Activated T-helper 17 cell treated with anti-CD3 and anti-CD28 coated beads, Interleukin-2, amount 50 U/mL, for 72 hours (primary cell): ENCODE measurements at places on chromosomes 11 and 22. TPM values are rescaled to one million over a fixed set of nuclear protein-coding genes. Genes with fewer than 3 reads are reported as not detected.

- no peak for ATAC-seq
These were observed 19.1 kb upstream of the OOSP1 start for GRCh38 chr11:59918987-59919589.

- ATAC-seq: no peak
These were observed 59.3 kb upstream of the TTC12 start for GRCh38 chr11:113255096-113255495.

DNA sequence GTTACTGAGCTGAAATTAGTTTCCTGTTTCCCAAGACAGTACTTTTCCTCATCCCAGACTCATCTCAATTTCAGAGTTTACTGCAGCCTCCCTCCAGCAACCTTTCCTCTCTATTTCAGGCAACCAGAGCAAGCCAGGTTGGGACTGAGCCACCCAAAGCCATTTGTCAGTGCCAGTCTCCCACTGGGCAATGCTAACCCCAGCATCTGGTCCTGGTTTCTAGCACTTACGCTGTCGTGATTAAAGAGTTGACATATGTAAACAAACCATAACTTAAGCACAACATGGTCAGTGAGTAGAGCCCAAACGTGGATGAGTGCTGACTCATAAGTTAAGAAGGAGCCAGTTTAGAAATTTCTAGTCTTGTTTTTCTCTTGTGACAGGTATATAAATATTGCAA is 119.6 kb upstream of the BLID start:
- no peak for ATAC-seq

- ATAC-seq: no peak
These were observed 14.9 kb downstream of the ARAP1 start for GRCh38 chr11:72737336-72737735.

DNA sequence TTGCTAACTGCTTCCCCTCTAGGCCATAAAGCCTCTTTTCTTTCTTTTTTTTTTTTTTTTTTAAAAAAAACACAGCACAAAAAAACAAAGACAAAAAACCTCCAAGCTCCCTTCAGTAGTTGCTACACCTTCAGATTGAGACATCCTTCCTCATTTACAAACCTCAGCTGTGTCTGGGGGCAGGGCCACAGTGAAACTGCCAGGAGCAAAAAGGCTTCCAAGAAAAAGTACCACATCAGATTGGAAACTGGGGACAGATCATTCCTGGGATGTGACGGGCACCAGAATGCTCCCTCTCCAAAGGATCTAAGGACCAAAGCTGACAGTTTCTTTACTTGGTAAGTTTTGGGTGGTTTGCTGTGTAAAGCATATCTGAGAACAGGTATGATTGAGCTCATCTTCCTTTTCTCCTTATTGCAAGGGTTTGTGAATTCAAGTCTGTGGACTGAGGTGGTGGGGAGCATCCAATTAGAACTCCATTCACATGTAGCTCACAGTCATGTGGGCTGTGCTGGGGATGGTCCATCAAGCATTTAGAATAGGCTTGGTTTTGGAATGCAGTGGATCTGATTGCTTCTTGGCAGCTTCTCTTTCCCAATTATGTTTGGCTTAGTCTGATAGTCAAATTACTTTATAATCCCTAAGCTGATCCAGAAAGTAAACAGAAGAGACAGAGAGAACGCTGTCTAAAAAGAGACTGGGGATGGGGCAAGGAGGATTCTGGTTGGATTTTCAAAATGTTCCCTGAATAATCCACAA is 705 bp downstream of the BBOX1 start:
- no peak for ATAC-seq

Gene CCDC116
- 0.37 TPM for total RNA-seq

Gene CEP126
- total RNA-seq: 0.97 TPM

DNA sequence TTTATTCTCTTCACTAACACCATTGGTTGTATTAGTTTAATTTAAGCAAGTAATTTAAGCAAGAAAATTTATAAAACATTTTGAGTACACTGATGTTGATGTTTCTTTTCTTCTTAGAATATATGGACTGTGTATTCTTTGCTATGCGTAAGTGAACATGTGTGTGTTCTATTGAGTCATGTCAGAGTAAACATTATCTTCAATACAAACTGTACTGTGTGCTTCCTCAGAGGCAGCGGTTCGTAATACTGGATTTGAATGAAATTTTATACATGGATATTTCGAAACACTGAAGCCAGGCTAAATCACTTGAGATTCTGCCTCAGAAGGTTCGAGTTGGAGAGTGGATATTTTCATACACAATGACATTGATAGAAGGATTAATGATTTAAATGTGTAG is 452.6 kb downstream of the LUZP2 start:
- no peak for ATAC-seq

Gene GALNT18
- 7.3 TPM for total RNA-seq

- ATAC-seq: no peak
These were observed 91.5 kb downstream of the ABTB2 start for GRCh38 chr11:34266090-34266912.

DNA sequence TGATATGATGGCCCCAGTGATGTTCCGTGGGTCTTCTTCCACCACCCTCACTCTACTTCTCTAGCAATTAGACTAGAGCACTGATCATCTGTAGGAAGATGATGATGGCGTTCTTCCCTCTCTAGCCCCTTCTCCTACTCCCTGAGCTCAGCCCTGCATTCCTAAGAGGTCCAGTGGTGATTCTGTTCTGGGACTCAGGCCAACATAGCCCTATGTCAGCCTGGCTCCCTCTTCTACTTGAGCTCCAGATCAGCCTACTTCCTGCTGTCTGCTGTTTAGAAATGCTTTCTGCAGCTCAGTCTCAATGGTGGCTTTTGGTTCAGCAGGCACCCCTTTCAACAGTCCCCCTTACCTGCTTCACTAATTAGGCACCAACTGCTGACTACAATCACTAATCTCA is 86.1 kb upstream of the ZBED5 start:
- ATAC-seq: no peak

GRCh38 chr22:24097961-24098391 is 83.3 kb upstream of the SUSD2 start:
- no peak for ATAC-seq

DNA sequence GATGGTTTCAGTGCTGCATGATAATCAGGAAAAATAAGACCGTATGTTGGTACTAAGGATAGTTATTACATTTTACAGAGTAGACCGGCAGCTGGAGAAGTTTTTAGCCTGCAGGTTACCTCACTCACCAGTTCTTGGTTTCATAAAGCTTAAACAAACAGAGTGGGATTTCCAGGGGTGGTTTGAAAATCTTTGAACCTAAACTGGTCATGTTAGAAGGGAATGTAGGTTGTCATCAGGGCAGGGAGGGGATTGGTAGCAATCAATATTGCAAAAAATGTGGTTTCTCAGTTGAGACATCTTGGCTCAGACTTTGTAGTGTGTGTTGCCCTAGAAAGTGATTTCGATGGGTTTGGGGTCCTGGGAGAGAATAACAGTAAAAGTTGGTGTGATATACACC is 17.5 kb downstream of the EXT2 start:
- no peak for ATAC-seq

Gene GGTLC3
- total RNA-seq: not detected

DNA sequence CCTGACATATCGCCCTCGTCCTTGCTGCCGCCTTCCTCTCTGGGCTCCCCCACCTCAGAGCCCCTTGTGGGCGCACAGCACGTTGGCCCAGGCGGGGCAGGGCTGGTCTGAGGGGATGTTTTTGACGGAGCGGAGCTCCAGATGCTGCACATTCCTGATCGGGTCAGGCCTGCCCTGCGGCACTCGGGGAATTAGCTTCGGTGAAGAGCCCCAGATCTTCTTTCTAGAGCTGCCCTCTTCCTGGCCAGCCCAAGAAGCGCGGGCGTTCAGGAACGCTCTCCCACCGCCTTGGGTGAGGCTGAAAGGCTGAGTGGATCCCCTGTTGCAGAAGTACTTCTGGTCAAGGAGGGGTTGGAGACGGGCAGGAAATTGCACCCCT is 12.1 kb downstream of the YPEL4 start:
- no peak for ATAC-seq

GRCh38 chr22:25942856-25943411 is 200.9 kb downstream of the MYO18B start:
- ATAC-seq: no peak

- ATAC-seq: no peak
These were observed 33.6 kb downstream of the OSBP start for GRCh38 chr11:59582006-59582405.

DNA sequence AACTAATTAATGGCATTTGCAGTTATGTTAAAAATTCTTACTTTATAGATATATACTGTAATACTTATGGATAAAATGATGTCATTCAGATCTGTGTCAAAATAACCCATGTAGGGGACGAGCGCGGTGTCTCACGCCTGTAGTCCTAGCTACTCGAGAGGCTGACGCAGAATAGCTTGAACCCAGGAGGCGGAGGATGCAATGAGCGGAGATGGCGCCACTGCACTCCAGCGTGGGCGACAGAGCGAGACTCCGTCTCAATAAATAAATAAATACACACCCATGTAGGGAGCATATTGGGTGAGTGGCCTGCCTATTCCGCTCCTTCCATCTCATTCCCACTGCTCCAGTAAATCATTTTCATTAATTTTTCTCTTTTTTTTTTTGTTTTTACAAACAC is 7.1 kb downstream of the SNU13 start:
- ATAC-seq: peak; percentile 56

DNA sequence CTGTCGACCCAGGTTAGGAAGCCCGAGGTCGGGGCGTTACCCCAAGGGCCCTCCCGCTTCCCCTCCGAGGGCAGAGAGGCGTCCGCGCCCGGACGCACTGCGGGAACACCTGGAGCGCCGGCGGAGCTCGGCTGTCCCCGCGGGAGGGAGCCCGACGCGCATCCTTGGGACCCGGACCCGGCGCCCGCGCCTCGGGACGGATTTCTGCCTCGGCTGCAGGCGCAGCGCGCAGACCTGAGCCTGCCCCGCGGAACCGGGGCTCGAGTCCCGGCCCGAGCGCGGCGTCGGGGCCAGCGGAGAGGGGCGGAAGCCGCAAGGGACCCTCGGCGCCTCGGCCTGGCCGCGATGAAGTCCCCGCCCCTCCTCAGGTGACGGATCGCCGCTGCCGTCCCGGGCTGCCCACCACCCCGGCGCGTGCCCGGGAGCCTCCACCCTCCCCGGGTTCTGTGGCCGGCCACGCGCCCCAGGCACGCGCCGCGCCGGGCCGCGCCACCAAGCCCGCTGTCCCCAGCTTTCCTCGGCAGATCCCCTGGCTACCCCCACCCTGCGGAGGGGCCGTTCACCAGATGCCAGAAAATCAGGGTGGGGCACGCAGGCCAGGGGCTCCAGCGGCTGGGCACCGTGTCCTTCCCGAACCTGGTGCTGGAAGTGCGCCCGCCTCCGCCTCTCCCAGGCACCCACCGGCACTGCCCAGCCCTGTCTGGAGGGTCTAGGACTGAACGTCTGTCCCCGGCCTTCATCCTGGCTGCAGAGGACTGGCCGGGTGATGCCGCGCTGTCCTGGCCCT is 410 bp downstream of the GLB1L3 start:
- ATAC-seq: peak; percentile 31

GRCh38 chr22:38490915-38491314 is 15.2 kb downstream of the DDX17 start:
- ATAC-seq: no peak

Gene TMA7B
- total RNA-seq: 4.4 TPM

Gene SOX6
- total RNA-seq: 0.11 TPM

Gene ATG13
- 59.1 TPM for total RNA-seq

GRCh38 chr11:134512571-134513538 is 100.8 kb upstream of the B3GAT1 start:
- ATAC-seq: no peak
